ENCODE measurements at places on chromosomes 3 and 15. TPM values are rescaled to one million over a fixed set of nuclear protein-coding genes. Genes with fewer than 3 reads are reported as not detected.

A4GNT gene
- total RNA-seq, result not detected

IGF2BP2 gene
- 40.8 TPM for total RNA-seq

TTLL13 gene
- total RNA-seq, result not detected

FBLN2 gene
- total RNA-seq, result 188 TPM

BOC gene
- total RNA-seq, result 63.2 TPM

GPR149 gene
- total RNA-seq, result not detected

LEKR1 gene
- total RNA-seq, result 0.30 TPM

CKMT1B gene
- total RNA-seq, result not detected

GP9 gene
- not detected for total RNA-seq

ARPP21 gene
- total RNA-seq, result not detected

KLHL40 gene
- 0.42 TPM for total RNA-seq

NCEH1 gene
- 5.2 TPM for total RNA-seq

MITF gene
- 10.3 TPM for total RNA-seq

HHLA2 gene
- not detected for total RNA-seq

MEIS2 gene
- total RNA-seq, result 9.4 TPM

CCR4 gene
- 0.21 TPM for total RNA-seq

CHL1 gene
- total RNA-seq, result 290 TPM

SLC24A1 gene
- total RNA-seq, result 8.7 TPM

OSBPL10 gene
- 45.0 TPM for total RNA-seq

NAALADL2 gene
- total RNA-seq, result 10.8 TPM

FOXL2NB gene
- total RNA-seq, result not detected

LYZL4 gene
- total RNA-seq, result not detected

MCCC1 gene
- 49.0 TPM for total RNA-seq

ADAMTS7 gene
- 10.7 TPM for total RNA-seq

ANO10 gene
- 19.4 TPM for total RNA-seq

WDR49 gene
- total RNA-seq, result 2.9 TPM

ALDH1A2 gene
- 8.0 TPM for total RNA-seq

AGTR1 gene
- 17.1 TPM for total RNA-seq

SUMF1 gene
- total RNA-seq, result 68.0 TPM

IMPG2 gene
- total RNA-seq, result under 0.01 TPM

SLC12A1 gene
- not detected for total RNA-seq

AGBL1 gene
- total RNA-seq, result not detected

CORO2B gene
- total RNA-seq, result 9.3 TPM

COLQ gene
- total RNA-seq, result 1.9 TPM

MLF1 gene
- 19.4 TPM for total RNA-seq

EFCAB12 gene
- 0.30 TPM for total RNA-seq

FAM219B gene
- 59.4 TPM for total RNA-seq

TGM4 gene
- not detected for total RNA-seq
